ENCODE measurements at places on chromosomes 12 and 14. TPM values are rescaled to one million over a fixed set of nuclear protein-coding genes. Genes with fewer than 3 reads are reported as not detected.

Gene TMEM132D
- total RNA-seq, result 0.33 TPM

GRCh38 chr14:94398536-94398935 is 10.1 kb upstream of the SERPINA1 start:
- ATAC-seq, result no peak

DNA sequence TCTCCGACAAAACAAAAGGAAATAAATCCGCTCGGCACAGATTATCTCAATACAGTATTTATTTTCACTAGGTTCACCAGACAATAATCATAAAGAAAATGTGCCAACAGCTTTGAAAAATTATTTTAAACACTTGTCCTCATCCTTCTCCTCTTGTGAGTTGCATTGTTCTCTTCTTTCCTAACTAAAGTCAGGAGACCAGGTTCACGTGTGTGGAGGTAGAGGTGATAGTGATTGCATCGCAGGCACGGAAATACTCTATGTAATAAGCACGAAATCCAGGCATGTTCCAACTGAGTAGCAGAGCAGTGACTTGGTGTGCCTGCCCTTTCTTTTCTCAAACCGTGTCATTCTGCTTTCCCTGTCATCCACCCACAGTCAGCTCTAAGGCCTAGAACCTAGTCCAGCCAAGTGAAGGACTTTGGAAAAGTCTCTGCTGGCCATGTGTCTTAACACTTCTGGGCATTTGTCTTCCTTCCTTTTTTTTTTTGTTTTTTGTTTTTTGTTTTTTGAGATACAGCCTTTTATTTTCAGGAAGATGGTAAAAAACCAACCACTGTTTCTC is 939 bp upstream of the SEL1L start:
- ATAC-seq, result no peak

Gene TDG
- 29.4 TPM for total RNA-seq

Gene EGLN3
- total RNA-seq, result 47.5 TPM

DNA sequence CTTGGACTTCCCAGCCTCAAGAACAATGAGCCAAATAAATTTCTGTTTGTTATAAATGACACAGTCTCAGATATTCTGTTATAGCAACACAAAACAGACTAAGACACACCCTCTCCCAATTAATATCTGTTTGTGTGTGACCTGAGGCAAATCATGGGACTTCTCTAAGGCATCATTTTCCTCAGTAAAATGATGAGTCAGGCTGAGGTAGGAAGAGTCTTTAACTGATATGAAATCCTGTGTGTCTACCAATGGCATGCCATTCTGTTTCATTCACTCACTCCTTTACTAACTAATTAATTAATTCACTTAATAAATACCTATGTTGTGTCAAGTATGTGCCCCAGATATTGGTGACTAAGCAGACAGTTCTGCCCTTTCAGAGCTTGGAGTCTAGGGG is 258.4 kb upstream of the CRY1 start:
- no peak for ATAC-seq

DNA sequence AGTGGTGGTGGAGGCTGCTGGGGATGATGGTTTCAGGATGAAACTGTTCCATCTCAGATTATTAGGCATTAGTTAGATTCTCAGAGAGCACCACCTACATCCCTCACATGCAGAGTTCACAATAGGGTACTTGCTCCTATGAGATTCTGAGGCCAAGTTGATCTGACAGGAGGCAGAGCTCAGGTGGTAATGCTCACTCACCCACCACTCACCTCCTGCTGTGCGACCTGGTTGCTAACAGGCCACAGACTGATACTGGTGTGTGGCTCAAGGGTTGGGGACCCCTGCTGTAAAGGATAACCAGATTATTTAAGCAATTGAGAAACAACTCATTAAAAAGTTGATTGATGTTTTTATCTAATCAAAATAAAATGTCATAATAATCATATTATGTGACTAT is 248.5 kb downstream of the RERGL start:
- ATAC-seq, result no peak
